Fibroblast of skin of scalp (primary cell): ENCODE measurements at places on chromosomes 3 and 15.

- DNase-seq = peak; percentile 10
These were observed 141.9 kb downstream of the TP63 start for GRCh38 chr3:189773056-189773455.

GRCh38 chr15:39393575-39394335 is 187.1 kb upstream of the THBS1 start:
- DNase-seq = no peak

GRCh38 chr3:112132088-112132487 is 960 bp downstream of the GCSAM start:
- no peak for DNase-seq

DNA sequence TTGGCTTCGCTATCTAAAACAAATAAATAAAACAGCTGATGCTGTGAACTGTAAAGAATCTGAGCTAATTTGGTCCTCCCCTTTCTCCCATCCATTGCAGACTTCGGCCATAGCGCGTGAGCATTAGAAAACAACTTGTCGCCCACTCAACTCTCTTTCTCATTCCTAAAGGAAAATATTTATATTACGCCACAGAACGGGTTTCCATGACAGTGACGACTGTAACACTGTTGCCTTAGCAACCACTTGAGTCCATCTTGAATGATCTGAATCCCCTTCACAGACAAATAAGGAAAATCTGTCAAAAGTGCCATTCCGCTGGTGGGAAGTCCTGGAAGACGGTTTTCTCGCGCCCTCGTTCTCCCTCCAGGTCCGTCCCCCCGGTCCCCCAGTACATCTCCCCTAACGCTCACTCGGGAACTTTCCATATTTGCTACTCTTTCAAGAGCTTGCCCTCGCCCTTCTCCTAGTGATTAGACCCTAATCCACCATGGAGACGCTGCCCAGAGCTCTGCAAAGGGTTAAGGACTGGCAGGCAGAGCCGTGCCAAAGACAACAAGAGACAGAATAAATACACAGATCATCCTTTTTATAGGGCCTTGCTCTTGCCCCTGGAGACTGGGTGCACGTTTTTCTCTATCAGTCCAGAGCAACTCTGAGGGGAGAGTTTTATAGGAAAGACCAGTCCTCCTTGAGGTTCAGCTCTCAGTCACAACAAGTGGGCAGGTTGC is 50.5 kb downstream of the CRYGS start:
- DNase-seq = no peak
